Activated CD8-positive, alpha-beta memory T cell treated with anti-CD3 and anti-CD28 coated beads for 1 hour (primary cell): ENCODE measurements at places on chromosomes 12 and 14.

GRCh38 chr12:100295764-100296555 is 29.0 kb downstream of the SCYL2 start:
- no peak for DNase-seq

DNA sequence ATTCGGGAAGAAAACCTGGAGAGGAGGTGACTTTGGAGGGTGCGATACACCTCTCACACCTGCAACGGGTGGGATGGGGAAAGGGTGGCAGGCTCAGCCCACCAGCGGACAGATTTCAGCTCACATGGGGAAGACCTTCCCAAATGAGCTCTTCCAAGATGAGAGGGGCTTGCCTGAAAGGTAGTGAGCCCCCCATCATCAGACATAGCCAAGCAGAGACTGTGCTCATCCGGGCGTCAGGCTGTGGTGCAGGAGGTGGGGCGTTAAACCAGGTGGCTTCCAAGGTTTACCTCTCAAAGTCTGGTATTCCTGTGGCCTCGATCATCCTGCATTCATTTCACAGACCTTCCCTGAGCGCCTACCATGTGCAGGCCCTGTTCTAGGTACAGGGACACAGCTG is 105.4 kb upstream of the FKBP4 start:
- DNase-seq = no peak

DNA sequence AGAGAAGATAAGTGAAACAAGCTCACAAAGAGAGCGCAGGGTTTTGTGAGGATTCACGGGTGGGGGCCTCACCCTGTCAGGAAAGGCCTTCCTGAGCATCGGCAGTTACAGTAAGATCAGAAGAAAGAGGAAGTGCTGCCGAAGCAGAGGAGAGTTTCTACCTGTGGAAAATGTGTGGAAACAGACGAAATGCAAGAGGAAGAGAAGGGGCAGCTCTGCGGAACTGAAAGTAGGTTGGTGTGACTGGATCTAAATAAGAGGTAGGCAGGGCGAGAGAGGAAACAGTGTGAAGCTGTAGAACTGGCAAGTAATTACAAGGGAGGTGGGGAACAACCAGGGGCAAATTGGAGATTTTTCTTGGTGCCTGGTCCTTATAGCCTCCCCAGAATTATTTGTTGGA is 2.6 kb downstream of the GPR68 start:
- no peak for DNase-seq

GRCh38 chr12:47397664-47398281 is 308.1 kb downstream of the RPAP3 start:
- no peak for DNase-seq

DNA sequence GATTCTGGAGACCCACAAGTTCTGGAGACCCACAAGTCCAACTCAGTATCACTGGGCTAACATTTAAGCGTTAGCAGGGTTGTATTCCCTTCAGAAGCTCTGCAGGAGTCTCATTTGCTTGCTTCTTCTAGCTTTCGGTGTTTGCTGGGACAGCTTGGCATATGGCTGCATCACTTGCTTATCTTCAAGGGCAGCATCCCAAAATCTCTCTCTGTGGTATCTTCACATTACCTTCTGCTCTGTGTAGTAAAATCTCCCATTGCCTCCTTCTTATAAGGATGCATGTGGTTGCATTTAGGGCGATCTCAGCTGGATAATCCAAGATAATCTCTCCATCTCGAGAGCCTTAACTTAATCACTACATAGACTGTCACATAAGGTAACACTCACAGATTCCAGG is 7.3 kb upstream of the CNTN1 start:
- no peak for DNase-seq

- DNase-seq = no peak
Observed at GRCh38 chr14:86858031-86858430, 1135.0 kb downstream of the GALC start.

GRCh38 chr14:86518298-86518697 is 988.4 kb downstream of the FLRT2 start:
- DNase-seq = no peak

- no peak for DNase-seq
Observed at GRCh38 chr12:71430756-71431155, 8.8 kb upstream of the LGR5 start.
